HCEC 1CT (cell line): ENCODE measurements at places on chromosomes 16 and 17.
A peak's percentile ranks its signal among the peaks of the same experiment; 100 is the strongest.

- no peak for DNase-seq
Measured at GRCh38 chr17:27356091-27356705, 62.3 kb downstream of the WSB1 start.

DNA sequence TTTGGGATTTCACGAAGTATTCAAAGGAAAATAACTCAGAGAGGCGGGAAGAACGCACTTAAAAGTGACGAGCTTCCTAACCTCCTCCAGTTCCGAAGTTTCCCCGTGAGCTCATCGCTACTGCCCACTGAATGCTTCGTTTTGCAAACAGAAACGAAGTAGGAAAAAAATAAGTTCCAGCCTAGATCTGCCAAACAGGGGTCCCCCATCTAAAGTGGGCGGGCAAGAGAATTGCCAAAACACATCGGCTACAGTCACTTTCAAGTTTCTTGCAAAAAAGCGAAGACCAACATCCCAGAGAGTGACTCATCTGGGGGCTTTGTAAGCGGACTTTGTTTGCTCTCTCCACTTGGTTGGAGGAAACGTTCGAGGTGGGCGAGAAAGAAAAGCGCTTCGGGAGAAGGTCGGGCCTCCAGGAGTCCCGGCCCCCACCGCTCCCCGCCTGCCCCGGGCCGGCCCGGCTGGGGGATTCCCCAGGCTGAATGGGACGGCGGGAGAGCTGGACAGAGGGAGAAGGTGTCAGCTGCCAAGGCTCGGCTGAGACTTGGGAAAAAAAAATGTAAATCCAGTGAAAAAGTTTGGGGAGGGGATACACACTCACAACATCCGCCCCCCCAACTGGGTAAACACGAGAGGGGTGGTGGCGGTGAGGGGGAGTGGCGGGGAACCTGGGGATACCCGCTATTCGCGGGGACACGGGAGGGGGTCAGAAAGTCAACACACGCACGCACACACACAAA is 1.0 kb downstream of the VEZF1 start:
- DNase-seq: peak; percentile 67

DNA sequence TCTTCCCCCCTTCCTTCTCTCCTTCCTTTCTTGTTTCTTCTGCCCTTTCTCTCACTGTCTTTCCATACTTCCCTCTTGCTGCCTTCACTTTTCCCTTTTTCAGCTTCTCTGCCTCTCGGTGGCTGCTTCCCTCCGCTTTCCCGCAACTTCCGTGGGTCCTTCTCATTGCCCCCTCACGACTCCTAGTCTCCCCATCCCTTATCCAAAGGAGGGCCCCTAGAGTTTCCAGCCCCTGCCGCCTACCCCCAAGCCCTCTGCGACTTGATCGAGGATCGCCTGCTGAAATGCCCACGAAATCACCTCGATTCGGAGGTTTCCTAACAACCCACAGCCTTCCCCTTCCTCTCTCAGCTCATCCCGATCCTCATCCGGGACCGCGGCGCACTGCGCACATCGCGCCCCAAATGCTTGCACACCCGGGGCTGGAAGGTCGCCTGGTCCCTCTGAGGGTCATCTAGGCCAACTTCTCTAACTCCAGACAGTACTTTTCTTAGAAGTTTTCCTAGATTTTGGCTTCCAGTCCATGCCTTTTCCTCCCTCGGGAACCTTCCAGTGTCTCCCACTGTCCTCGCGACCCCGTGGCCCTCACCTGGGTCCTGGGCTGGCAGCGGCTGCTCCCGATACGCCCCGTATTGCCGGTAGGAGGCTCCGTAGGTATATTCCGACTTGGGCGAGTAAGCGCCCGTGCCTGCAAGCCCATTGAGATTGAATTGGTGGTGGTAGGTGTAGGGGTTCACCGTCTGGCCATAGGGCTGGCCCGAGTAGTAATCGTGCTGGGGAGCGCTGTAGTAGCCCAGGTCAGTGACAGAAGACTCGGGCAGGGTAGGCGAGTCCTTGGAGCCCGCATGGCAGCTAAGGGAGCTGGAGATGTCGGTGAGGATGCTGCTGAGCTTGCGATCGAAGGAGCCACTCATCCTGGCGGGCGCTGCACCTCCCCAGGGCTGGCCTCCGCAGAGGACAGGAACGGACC is 654 bp downstream of the DLX3 start:
- DNase-seq: no peak

DNA sequence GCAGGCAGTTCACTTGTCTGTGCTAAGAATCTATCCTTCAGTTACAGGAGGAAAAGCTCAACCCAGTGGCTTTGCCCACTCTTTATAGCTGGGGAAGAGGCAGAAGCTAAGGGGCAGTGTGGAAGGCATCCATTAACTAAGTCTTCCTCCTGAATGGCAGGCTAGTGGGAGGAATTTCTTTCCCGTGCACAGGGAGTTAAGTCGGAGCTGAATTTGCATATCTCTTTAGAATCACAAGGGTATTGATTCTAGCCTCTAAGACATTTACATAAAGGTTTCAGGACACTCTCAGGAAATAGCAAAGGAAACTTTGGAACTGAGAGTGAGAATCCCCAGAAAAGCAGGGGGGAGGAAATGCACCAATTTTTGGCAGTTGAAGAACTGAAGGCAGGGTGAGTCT is 245.6 kb downstream of the CA10 start:
- no peak for DNase-seq

DNA sequence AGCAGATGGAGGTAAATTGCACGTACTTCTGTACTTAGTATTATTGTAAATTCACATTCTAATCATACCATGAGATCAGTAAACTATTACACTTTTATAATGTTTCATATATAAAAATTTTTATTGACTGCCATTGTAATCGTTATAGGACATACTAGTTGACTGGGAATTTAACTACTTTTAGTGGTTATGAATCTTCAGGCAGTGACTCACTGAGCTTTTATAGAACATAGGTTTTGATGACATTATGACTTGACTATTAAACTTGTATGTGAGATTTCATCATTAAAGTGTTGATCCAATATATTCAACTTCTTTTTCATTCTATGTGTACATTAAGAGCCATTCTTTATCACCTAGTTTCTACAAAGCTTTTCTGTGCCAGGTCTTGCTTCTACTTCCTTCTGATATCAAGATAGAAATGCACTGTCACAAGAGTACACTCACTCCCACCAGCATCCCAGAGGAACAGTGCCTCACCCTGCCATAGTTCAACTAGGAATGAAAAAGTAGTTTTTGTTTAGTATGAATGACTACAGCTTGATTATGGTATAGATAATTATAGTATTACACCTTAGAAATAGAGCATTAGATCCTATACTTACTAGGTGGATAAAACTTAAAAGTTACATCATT is 142.4 kb upstream of the RBL2 start:
- DNase-seq: peak; percentile 76

DNA sequence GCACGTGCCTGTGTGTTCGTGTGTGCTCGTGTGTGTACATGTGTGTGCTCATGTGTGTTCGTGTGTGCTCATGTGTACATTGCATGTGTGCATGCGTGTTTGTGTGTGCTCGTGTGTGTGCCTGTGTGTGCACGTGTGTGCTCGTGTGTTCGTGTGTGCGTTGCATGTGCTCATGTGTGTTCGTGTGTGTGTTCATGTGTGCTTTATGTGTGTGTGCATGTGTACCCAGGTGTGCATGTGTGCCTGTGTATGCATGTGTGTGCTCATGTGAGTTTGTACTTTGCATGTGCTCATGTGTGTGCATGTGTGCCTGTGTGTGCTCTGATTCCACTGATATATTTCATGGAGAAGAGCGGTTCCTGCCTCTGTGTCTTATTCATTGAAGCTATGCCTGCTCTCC is 265.5 kb downstream of the FOXL1 start:
- no peak for DNase-seq

GRCh38 chr17:78767806-78768205 is 14.3 kb downstream of the CYTH1 start:
- DNase-seq: no peak

- no peak for DNase-seq
Measured at GRCh38 chr16:1458977-1459341, 14.6 kb upstream of the CCDC154 start.

GRCh38 chr16:51907680-51908079 is 639.3 kb downstream of the TOX3 start:
- no peak for DNase-seq
